ENCODE measurements at places on chromosomes 4 and X. TPM values are rescaled to one million over a fixed set of nuclear protein-coding genes. Genes with fewer than 3 reads are reported as not detected.
A peak's percentile ranks its signal among the peaks of the same experiment; 100 is the strongest.

Gene SYNPO2
- 0.09 TPM for total RNA-seq

Gene RAB9B
- 0.62 TPM for total RNA-seq

- H3K4me1 ChIP-seq = no peaks in the 10 kb centered on the region
- H3K4me3 ChIP-seq = no peak overlapping the region
- no peaks in the 10 kb centered on the region for H3K36me3 ChIP-seq
- H3K27ac ChIP-seq = no peak overlapping the region
Observed at GRCh38 chrX:88613338-88613737, 133.7 kb upstream of the CPXCR1 start.

- no peak overlapping the region for H3K4me3 ChIP-seq
- peaks cover 2% of the 10 kb centered on the region for H3K27me3 ChIP-seq
Observed at GRCh38 chr4:22897520-22898108, 204.9 kb downstream of the GBA3 start.

GRCh38 chrX:135257469-135257868, 5.6 kb downstream of the ETDA start:
- peaks cover 3% of the 10 kb centered on the region for H3K27me3 ChIP-seq
- DNase-seq = no peak
- H3K4me1 ChIP-seq = no peaks in the 10 kb centered on the region
- no peaks in the 10 kb centered on the region for H3K36me3 ChIP-seq

Gene GSPT2
- total RNA-seq = 11.4 TPM

DNA sequence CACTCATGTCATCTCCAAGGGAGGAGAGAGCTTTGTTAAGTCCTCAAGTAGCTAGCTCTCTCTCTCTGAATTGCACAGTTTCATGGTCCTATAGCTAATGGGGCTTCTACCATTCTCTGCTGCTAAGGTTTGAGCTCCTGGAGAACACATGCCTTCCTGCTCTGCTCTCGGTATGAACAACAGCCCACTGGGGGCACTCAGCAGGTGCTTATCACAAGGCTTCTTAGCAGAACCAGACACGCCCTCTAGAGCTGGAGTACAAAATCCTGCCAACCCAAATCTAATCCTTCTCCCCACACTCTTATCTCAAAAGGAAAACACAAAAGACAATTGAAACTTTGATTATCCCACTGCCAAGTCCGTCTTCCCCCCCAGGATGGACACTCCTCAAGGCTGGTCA, 176.5 kb downstream of the HS3ST1 start:
- H3K27ac ChIP-seq = no peak overlapping the region
- H3K4me1 ChIP-seq = no peaks in the 10 kb centered on the region
- H3K36me3 ChIP-seq = no peaks in the 10 kb centered on the region
- DNase-seq = no peak
- H3K27me3 ChIP-seq = no peaks in the 10 kb centered on the region
- H3K4me3 ChIP-seq = no peak overlapping the region

- DNase-seq = no peak
- peak overlapping the region; percentile 70 for H3K27ac ChIP-seq
- H3K27me3 ChIP-seq = no peaks in the 10 kb centered on the region
- no peak overlapping the region for H3K4me3 ChIP-seq
- H3K4me1 ChIP-seq = peaks cover 31% of the 10 kb centered on the region
- H3K36me3 ChIP-seq = peaks cover 7% of the 10 kb centered on the region
Observed at GRCh38 chr4:70842761-70843435, 3.2 kb upstream of the GRSF1 start.

GRCh38 chrX:56763556-56764152, 34.6 kb downstream of the NBDY start:
- peaks cover 40% of the 10 kb centered on the region for H3K4me1 ChIP-seq
- H3K4me3 ChIP-seq = peak overlapping the region; percentile 30
- H3K36me3 ChIP-seq = peaks cover 6% of the 10 kb centered on the region
- H3K27ac ChIP-seq = peak overlapping the region; percentile 90

GRCh38 chrX:30892591-30892990, 3.5 kb upstream of the TAB3 start:
- H3K4me3 ChIP-seq = no peak overlapping the region
- no peak for DNase-seq
- H3K27ac ChIP-seq = no peak overlapping the region
- peaks cover 8% of the 10 kb centered on the region for H3K4me1 ChIP-seq
- no peaks in the 10 kb centered on the region for H3K27me3 ChIP-seq

DNA sequence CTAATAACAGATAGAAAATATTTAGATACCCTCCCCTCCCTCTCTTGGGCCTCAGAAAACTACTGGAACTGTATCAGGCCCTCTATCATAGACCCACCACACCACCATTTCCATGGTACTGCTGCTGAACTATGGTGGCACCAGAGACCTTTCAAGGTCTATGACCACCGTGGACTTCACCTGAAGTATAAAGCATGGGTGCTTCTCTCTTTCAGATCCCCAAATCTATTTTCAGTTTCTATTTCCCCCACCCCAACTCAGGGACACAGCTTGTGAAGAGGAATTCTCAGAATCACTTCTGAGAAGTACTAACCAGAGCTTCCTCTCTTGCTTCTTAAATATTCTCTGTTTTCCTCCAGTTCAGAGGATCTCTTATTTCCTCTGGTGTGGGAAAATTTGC, 840.8 kb upstream of the HTR2C start:
- no peak overlapping the region for H3K4me3 ChIP-seq
- no peak overlapping the region for H3K27ac ChIP-seq
- DNase-seq = no peak
- no peaks in the 10 kb centered on the region for H3K4me1 ChIP-seq

DNA sequence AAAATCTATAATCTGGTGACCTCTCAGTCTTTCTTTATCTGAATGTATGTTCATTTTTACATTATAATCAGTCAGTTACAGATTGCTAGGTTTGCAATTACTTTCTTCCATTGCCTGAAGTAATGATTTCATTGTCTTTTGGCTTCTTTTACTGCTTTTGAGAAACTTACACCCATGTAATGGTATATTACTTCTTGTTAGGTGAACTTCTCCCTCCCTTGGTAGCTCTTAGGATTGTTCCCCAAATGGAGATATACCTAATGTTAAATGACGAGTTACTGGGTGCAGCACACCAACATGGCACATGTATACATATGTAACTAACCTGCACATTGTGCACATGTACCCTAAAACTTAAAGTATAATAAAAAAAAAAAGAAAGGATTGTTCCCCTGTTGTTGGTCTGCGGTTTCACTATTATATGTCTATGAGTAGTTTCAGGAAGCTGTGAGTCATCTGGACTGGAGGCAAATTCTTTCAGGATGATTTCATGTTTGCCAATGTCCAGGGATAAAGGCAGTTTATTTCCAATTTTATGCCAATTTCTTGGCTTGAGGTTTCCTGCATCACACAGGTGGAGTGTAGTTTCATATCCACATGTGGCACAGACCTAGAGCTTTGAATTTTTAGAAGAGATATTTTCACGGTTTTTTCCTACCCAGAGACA, 21.8 kb downstream of the SPANXC start:
- H3K27me3 ChIP-seq = no peaks in the 10 kb centered on the region
- H3K4me1 ChIP-seq = no peaks in the 10 kb centered on the region
- H3K4me3 ChIP-seq = no peak overlapping the region
- H3K27ac ChIP-seq = no peak overlapping the region

Gene TBL1X
- total RNA-seq = 53.2 TPM

DNA sequence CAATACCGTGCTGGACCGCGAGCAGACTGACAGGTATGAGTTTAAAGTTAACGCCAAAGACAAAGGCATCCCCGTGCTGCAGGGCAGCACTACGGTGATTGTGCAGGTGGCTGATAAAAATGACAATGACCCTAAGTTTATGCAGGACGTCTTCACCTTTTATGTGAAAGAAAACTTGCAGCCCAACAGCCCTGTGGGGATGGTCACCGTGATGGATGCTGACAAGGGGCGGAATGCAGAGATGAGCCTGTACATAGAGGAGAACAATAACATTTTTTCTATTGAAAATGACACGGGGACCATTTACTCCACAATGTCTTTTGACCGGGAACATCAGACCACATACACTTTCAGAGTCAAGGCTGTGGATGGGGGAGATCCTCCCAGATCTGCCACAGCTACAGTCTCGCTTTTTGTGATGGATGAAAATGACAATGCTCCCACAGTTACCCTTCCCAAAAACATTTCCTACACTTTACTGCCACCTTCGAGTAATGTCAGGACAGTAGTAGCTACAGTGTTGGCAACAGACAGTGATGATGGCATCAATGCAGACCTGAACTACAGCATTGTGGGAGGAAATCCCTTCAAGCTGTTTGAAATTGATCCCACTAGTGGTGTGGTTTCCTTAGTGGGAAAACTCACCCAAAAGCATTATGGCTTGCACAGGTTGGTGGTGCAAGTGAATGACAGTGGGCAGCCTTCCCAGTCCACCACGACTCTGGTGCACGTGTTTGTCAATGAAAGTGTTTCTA, 3.2 kb downstream of the PCDH7 start:
- H3K27me3 ChIP-seq = peaks cover 38% of the 10 kb centered on the region
- no peak for DNase-seq
- peaks cover 9% of the 10 kb centered on the region for H3K36me3 ChIP-seq
- H3K4me1 ChIP-seq = peaks cover 8% of the 10 kb centered on the region

Gene GABRE
- total RNA-seq = not detected

Gene FGFBP2
- total RNA-seq = 3.9 TPM

DNA sequence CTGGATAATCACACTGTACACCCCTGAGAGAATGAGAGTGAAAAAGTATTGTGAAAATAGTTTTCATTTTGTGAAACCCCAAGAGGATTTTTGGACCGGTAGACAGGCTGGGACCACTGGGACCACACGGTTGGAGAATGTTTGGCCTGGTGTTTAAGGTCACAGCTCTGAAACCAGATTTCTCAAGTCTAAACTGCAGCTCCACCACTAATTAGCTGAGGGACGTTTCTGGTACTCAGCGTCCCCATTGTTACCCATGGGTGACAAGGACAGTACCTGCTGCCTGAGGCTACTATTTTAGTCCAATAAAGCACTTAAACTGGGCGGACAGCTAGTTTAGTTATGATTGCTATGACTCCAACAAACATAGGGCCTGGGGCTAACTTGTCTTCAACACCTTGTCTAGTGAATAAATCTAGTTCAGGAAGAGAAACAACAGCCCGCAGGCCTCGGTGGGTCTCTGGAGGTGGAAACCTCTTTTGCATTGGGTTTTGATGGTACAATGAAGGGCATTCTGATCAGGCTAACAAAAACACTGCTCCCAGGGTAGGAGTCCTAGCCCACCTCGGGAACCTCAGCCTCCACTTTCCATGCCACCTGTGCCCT, 509 bp upstream of the USP11 start:
- H3K4me1 ChIP-seq = peaks cover 20% of the 10 kb centered on the region
- H3K27me3 ChIP-seq = no peaks in the 10 kb centered on the region
- H3K27ac ChIP-seq = peak overlapping the region; percentile 95
- peak overlapping the region; percentile 86 for H3K4me3 ChIP-seq
- no peak for DNase-seq

Gene DUSP9
- 0.11 TPM for total RNA-seq

Gene ARHGAP6
- total RNA-seq = not detected

Gene PDGFC
- not detected for total RNA-seq

DNA sequence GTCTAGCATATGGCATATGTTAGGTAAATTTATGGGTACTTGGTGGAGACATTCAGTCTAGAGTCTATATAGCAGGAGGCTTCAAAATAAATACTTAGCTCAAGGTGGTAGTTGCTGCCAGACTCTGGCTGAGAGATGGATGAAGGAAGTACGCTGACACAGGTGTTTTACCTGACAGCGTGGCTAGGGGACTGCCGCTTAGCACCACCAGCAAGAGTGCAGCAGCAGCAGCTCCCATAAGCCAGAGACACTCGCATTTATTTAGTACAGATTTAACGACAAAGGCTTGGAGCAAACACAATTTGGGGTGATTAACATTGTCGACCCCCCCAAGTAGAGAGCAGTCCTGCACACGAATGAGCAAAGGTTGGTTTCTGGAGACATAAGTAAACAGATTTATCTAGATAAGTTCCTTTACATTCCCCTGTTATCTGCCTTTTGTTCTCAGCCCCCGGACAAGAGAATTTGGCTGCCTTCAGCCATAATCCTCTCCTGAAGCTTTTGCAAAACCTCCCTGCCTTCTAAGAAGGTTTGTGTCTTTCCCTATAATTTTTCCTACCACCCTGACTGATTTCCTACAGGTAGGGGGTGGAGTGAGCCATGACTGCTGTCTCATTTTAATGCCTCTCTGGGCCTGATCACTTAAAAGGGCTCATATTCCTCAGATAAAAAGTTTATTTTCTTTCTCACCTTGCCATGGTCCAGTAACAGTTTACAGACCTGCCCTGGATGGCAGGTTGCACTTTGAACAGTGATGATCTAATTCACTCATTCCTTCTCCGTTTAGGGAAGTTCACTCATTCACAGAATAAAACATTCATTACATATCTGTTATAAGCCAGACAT, 64.6 kb downstream of the RHOH start:
- no peaks in the 10 kb centered on the region for H3K36me3 ChIP-seq
- H3K4me3 ChIP-seq = no peak overlapping the region
- peaks cover 37% of the 10 kb centered on the region for H3K4me1 ChIP-seq
- no peaks in the 10 kb centered on the region for H3K27me3 ChIP-seq
- H3K27ac ChIP-seq = no peak overlapping the region
- no peak for DNase-seq

Gene TMEM35A
- total RNA-seq = not detected

Gene TLR10
- total RNA-seq = not detected

Gene TMPRSS11B
- total RNA-seq = not detected

DNA sequence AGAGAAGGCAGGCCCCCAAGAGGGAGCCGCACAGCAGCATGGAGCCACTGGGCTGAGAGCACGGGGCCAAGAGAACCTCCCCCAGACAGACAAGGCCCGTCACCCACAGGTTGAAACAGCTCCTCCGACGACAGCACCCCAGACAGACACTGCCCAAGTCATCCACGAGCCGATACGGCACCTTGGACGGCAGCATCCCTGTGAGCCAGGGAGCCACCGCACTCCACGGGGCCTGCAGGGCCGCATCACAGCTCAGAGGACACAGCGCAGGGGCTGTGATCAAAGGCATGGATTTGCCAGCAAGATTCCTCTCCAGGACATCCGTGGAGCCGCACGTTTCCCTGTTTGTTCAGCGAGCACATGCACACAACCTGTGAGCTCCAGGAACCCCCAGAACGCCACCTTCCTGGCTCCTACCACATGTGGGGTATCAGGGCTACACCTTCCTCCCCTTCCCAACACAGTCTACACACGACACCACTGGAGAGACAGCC, 3.9 kb downstream of the CTBP1 start:
- peak overlapping the region; percentile 28 for H3K27ac ChIP-seq
- peak overlapping the region; percentile 37 for H3K4me3 ChIP-seq
- H3K4me1 ChIP-seq = peaks cover 16% of the 10 kb centered on the region

DNA sequence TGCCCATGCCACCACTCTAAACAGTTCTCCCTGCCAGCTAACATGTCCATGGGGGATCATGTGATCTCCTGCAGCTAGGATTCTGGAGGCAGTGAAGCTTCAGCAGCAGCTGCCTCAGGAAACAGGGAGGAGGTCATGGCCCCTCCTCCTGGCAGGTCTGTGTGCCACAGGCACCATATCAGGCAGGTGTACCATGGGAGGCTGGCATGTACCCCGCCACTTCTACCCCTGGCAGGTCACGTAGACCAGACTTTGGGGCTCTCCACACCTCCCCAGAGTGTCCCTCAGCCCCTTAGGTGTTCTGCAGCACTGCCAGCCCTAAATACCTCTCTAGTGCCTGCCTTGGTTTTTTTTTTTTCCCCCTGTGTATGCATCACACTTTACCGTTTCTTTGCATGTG, 110.5 kb upstream of the FAM47C start:
- no peak for DNase-seq
- H3K36me3 ChIP-seq = no peaks in the 10 kb centered on the region
- H3K4me1 ChIP-seq = no peaks in the 10 kb centered on the region
- no peak overlapping the region for H3K4me3 ChIP-seq

Gene SMR3B
- total RNA-seq = not detected

Data from activated T-helper 2 cell treated with anti-CD3 and anti-CD28 coated beads, Interferon-gamma antibody, Interleukin-2, Interleukin-4, amounts not matched to agents 10 μg/mL and 5 μg/mL and 100 μg/mL, durations not matched to agents 14 hours and 24 hours and 36 hours (primary cell).